ENCODE measurements at places on chromosomes 16 and 17.
A peak's percentile ranks its signal among the peaks of the same experiment; 100 is the strongest.

DNA sequence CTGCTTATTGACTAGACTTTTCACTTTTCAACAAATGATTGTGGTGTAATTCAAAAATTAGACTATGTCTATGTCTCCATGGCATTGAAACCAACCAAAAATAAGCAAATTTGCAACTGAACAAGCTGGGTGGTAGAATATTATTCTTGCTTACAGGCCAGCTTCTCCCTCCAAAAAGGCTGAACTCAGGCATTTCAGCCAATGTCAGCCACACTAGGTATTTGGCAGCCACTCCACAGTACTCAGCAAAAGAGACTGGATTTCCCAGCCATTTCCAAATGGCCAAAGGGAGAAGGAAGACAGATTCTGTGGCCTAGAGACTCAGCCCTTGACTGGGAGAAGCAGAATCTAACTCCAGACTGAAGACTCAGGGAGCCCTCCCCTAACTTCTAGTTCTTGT is 121.8 kb upstream of the IRX5 start:
- DNase-seq: no peak

GRCh38 chr16:50534958-50535357 is 13.2 kb upstream of the NKD1 start:
- no peak for DNase-seq

GRCh38 chr17:32299580-32300164 is 34.0 kb downstream of the RHBDL3 start:
- DNase-seq: no peak

DNA sequence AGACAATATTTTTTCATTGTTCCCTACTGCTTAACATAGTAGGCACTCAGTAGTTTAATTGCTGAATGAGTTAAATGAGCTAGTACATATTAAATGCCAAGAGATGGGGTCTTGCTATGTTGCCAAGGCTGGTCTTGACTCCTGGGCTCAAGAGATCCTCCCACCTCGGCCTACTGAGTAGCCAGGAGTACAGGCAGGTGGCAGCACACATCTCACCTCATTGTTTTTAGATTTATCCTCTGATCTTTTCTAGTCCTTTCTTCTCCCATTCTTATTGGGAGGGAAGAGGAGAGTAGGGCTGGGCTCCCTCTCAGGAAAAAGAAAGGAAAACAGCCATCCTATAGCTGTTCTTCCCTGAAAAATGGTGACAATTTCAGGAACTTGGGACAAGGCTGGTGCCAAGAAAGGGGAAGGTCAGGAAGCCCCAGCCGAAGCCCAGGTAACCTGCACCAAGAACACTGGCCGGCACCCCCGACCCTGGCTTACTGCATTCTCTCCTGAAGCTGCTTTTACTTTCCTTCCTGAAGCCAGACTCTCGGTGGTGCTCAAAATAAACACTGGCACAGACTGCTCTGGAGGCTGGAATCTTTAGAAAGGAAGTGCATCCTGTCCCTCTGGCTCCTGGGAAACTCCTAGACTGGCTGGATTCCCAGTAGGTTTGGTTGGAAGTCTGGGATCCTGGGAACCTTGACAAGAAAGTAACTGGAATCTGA is 2.7 kb downstream of the TNFAIP1 start:
- DNase-seq: no peak

DNA sequence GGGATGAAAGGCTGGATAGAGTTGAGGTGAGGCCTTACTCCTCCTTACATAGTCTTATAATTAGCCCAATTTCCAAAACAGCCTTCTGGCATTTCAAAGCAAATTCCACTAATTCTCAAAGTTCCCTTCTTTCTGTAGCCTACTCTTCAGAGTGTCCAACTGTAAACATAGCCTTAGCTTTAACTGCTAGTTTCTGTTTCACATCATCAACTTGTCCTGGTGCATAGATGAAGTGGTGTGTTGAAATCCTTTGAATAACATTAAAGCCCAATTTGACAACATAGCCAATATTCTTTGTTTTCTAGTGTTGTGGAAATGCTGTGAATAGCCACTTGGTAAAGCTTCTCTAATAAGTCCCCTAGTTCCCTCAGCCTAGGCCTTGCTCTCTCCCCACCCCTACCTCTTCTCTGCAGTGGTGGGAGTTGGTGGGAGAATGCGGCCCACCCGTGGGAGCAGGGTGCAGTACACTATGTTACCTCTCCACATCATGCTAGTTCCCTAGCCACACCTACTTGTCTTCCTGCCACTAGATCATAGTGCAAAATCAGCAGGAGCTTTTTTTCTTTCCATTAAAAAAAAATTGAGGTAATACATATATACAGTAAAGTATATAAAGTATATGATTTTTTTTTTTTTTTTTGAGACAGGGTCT is 127.0 kb upstream of the HAS3 start:
- no peak for DNase-seq

DNA sequence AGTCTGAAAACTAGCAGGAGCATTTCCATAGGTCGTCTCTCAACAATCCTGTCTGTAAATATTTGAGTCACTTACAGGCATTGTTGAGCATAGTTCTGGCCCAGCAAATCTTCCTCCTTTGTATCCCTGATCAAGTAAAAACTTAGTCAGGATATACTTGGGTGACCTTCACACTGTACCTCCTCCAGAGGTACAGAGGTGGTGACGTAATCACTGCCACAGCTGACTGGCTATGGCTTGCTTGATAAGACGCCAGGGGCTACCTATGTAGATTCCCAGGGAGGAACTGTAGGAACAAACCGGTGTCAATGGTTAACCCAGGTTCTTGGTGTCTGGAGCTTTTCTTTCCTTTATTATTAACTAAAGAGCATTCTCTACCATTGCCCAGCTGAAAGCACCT is at the start of gene KCNJ16:
TSS of gene KCNJ16 (plus strand) at position 270 of the 400 bp plus-strand sequence. CDS start 56,863 bp downstream, outside the sequence.
- no peak for DNase-seq

GRCh38 chr16:59645194-59645593 is 911.1 kb upstream of the GOT2 start:
- no peak for DNase-seq

DNA sequence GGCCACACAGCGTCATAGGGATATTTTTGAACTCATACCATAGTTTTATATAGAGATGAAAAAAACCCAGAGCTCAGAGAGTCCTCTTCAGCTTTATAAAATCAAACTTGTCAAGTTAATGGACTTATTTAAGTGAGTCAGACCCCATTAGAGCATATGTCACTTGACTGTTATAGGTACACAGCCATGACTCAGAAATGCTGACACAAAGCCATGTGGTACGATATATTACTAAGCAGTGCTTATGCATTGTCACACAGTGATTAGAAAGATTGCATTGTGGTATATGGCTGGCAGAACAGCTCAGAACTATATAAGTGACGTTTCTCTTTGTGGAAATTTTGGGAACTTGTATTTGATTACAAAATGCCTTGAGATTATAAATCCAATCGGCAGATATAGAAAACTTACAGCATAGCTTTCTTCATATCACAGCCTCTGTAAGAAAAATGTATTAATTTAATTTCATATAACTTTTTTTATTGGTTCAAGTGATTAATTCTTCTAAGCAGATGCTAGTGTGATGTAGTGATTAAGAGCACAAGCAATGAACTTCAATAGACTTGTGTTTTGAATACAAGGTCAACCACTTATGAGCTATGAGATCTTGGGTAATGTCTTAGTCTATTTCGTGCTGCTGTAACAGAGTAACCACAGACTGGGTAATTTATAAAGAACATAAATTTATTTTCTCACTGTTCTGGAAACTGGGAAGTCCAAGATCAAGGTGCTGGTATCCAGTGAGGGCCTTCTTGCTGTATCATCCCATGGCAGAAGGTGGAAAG is 25.8 kb upstream of the GINS3 start:
- no peak for DNase-seq

GRCh38 chr17:32523017-32523680 is 36.4 kb downstream of the CDK5R1 start:
- DNase-seq: peak; percentile 51

DNA sequence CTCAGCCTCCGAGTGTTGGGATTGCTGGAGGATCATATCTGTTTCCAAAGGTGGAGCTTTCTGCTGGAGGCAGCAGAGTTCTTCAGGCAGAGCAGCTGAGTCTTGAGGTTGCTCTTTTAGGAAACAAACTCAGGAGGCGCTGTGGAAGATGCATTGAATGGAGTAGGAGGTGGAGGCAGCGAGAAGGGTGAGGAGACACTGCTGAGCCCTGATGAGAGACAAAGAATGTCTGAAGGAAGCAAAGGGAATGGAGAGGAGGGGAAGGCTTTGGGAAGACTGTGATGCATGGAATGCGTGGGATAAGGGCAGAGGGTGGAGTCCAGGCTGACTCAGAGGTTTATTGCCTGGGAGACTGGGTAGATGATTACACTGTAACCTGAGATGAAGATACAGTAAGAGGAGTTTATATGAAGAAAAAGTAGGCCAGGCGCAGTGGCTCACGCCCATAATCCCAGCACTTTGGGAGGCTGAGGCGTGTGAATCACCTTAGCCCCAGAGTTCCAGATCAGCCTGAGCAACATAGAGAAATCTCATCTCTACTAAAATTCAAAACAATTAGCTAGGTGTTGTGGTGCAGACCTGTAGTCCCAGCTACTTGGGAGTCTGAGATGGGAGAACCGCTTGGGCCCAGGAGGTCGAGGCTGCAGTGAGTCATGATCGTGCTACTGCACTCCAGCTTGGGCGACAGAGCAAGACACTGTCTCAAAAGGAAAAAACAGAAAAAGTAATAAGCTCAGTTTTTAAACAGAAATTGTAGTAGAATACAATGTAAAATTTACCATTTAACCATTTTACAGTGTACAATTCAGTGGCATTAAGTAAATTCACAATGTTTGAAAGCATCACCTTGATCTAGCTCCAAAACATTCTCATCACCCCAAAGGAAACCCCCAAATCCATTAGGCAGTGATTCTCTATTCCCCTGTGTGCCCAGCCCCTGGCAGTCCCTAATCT is 17.8 kb upstream of the TMEM219 start:
- DNase-seq: no peak

DNA sequence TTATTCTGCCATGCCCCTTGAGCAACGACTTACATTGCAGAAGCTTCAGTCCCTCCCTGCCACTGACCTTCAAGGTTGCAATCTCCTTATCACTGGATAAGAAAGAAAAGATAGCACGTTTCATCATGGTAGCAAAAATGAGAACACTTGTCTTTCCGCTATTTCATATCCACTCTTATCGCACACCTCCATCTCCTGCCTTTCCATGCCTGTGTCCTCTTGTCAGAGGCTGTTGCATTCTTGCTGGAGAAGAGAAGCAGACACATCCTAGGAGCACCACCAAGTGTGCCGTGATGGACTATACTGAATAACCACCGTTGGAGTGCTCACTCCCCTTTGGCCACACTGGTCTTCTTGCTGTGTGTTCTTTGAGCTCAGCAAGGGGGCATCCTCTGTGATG is 230.6 kb upstream of the IRX3 start:
- DNase-seq: no peak

DNA sequence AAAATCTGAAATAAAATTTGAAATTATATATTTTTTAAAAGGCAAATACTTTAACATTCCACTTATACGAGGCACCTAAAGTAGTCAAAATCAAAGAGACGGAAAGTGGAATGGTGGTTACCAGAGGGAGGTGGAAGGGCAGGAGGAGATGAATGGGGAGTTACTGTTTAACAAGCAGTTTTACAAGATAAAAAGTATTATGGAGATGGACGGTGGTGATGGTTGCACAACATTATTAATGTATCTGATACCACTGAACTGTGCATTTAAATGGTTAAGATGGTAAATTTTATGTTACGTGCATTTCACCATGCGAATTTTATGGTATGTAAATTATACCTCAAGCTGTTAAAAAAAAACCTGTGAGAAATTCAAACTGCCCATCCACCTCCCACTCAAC is 5.4 kb downstream of the CMC2 start:
- DNase-seq: no peak

Measured in activated T-cell treated with anti-CD3 and anti-CD28 coated beads for 24 hours (primary cell).